B cell (primary cell): ENCODE measurements at places on chromosomes 7 and 10.

- DNase-seq = peak; percentile 32
Measured at GRCh38 chr10:110395350-110396283, 90.9 kb upstream of the SMNDC1 start.

DNA sequence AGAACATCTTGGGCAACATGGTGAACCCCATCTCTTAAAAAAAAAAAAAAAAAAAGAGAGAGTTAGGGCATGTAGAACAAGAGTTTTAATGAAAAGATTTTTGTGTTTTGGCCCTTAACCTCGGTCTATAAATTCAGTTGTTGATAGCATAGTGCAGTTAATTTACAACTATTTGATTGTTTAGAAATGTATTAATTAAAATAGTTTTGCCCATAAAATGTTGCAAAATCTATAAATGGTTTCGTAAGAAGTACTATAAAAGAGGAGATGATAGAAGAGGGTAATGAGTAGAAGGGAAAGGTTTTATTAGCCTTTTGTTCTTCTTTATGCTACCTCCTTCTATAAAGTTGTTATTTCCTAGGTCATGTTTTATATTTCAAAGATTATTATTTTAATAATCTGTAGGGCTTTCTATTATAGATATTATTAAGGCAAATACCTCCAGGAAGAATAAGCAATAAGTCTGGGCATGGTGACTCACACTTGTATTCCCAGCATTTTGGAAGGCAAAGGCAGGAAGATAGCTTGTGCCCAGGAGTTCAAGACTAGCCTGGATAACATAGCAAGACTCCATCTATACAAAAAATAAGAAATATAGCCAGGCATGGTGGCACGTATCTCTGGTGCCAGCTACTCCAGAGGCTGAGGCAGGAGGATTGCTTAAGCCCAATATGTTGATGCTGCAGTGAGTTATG lies 73.3 kb downstream of the MCU start:
- DNase-seq = no peak

DNA sequence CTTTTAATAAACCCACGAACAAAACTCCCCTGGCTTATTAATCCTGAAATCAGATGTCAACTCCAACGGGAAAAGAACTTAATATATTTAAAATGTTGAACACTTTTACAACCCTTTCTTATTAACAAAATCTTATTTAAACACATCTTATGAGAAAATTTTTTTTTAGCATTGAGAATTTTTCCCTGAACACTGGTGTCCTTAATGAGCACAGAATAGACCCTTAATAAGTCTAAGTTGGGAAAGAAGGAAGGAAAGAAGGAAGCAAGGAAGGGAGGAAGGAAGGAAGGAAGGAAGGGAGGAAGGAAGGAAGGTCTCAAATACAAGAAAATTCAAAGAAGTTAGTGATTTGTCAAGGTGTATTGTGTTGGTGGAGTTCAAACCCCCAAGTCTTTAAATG lies 129.2 kb upstream of the COL1A2 start:
- no peak for DNase-seq

DNA sequence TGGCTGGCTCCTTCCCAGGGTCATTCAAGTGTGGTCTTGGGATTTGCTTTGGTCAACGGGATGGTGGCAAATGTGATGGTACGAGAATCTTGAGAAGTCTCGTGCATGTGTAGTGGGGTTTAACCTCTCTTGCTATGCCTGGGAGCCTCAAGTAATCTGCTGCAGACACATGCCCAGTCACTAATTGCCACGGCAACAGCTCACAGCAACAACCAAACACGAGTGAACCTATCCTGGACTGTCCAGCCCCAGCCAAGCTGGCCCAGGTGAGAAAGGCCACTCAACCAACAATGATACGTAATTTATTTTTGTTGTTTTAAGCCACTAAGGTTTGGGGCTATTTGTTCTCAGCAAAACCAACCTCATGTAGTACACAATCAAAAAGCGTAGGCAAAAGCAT lies 38.1 kb upstream of the DDC start:
- DNase-seq = no peak

DNA sequence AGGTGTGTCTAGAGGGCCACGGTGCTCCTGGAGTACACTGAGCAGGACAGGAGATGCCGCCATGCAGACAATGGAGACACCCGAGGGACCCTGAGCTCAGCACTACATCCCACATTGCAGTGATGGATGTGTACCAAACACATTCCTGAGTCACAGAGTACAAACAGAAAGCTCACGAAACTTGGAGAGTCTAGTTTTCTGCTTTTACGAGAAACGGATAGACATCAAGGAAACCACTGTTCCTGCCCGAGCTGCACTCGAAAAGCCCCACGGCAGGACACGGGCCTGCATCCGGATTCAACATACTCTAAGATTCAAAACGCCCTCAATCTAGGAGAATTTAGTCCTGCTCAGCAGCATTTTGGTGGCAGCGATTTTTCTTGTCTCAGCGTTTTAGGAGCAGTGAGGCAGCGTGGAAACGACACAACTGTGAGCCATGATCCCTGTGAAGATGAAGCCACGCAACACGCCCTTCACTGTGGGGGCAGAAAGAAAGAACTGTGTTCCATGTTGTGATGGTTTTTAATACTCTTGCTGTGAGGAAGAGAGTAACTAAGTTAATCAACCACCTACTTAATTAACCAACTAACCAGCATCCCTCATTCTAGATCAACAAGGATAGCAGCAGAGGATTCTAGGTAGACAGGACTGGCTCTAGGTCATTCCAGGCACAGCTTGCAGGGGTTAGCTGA lies 3.2 kb downstream of the TNS3 start:
- DNase-seq = peak; percentile 44

GRCh38 chr10:34655286-34656170 lies 159.6 kb downstream of the PARD3 start:
- DNase-seq = peak; percentile 15

DNA sequence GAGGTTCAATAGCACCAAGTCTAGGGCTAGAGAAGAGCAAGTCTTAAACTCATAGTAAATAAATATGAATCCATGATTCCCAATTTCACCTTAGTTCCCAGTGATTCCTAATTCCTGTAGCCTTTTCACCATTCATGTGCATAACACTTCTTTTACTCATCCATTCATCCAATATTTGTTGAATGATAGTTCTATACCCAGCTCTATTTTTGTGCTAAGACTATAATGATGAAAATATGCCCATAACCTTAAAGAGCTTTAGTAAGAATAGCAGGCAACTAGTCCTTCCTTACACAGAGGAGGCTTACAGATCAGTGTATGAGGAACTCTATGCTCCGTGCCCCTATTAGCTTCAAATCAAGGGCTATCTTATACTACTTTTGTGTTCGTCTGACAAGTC lies 280.2 kb upstream of the CHRM2 start:
- DNase-seq = no peak

GRCh38 chr7:11077816-11078215 lies 104.1 kb downstream of the PHF14 start:
- no peak for DNase-seq

- no peak for DNase-seq
Measured at GRCh38 chr10:104276192-104276591, 7.2 kb downstream of the GSTO2 start.

GRCh38 chr7:5591278-5591874 lies 167.7 kb upstream of the TNRC18 start:
- peak; percentile 58 for DNase-seq

GRCh38 chr7:92731335-92732063 lies 104.9 kb downstream of the CDK6 start:
- peak; percentile 72 for DNase-seq

DNA sequence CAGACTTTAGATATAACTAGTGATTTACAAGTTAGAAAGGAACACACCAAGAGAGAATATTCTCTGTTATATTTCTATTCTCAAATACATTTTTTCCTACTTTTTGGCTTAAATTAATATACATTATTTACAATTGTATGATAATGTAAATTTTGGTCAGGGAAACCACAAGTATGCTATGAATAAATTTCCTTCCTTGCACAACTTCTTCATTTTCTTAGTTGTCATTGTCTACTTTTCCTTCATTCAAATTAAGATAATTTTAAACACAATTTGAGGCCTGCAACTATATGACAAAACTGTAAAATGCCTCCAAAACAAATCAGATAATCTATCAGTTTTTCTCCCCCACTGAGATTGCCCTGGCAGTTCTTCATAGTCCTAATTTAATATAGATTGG lies 131.3 kb downstream of the CDK14 start:
- DNase-seq = no peak
